Prostate gland (tissue), 2 donors: ENCODE measurements at places on chromosomes 7 and 10. TPM values are rescaled to one million over a fixed set of nuclear protein-coding genes. Genes with fewer than 3 reads are reported as not detected.

- peak; percentile 58 for DNase-seq
Observed at GRCh38 chr10:97713339-97713825, at the start of gene MARVELD1. MARVELD1 (plus strand) TSS chr10:97713730; CDS start chr10:97713877, 147 bp downstream.

DNA sequence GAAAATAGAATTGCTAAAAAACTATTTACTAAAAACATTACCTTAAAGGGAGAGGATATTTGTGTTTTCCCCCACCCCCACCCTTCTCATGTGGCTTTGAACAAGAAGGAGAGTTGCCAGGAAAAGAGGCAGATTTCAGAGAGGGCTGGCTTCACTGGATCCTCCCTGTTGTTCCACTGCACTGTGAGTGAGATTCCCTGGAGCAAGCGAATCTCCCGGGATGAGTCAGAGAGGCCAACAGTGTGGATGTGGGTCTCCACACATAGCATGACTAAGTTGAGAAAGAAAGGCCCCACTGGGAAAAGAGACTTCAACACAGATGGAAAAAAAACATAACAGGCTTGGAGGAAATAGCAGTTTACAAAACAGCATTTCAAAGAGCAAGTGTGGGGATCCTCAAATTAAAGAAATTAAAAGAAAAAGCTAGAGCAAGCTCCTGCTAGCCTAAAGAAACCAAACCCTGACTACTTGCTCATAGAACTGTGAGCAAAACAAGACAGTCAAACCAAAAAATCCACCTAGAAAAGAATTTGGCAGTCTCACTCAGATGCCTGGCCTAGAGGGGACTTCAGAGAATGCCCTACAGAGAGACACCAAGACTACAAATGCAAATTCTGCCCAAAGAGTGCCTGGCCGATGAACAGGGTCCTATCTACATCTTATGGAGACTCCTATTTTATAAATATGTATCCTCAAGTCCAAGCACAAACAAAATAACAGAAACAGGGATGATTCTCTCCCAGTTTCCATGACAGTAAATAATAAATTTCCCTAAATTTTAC, 3.4 kb downstream of the CAV1 start:
- no peak for DNase-seq

DNA sequence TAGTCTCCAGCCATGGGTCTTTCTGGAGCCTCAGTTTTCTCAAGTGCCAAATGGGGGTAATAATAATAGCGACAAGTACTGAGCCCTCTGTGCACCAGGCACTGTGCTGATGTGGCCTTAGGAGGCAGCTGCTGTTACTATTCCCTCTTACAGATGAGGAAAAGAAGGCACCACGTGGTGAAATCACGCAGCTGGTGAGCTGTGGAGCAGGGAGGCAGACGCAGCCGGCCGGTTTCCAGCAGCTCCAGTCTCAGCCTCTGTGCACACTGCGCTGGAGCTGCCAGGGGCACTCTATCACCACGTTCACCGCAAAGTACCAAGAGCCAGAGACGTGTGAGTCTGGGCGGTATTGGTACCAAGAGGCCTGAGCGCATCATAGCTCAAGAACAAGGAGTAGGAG, 9.6 kb downstream of the PYROXD2 start:
- no peak for DNase-seq

DNA sequence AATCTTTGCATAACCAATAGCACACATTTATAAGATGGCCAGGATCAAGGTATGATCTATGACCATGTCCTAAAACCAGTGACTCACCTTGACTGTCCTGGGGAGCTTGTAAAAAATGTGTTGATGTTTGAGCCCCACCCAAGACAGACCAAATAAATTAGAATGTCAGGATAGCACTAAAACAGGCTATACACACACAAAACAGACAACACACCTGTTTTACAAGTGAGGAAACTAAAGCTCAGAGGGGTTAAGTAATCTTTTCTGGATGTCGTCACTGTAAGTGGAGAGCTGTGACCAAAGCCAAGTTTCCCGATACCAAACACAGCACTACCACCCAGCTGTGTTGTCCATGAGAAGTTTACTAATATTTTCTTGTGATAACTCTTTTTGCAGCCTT, 84.5 kb downstream of the AVL9 start:
- no peak for DNase-seq

GRCh38 chr10:31242902-31243301, 76.1 kb upstream of the ZEB1 start:
- no peak for DNase-seq

Gene ATOH7
- not detected for total RNA-seq

Gene TUBB8
- not detected for total RNA-seq

Gene COL17A1
- 47.6 TPM for total RNA-seq
